ENCODE measurements at places on chromosomes 12 and 14.

- DNase-seq, result no peak
Measured at GRCh38 chr12:58668871-58669270, 251.4 kb downstream of the LRIG3 start.

GRCh38 chr14:105091517-105092170, 26.4 kb upstream of the GPR132 start:
- DNase-seq, result no peak

DNA sequence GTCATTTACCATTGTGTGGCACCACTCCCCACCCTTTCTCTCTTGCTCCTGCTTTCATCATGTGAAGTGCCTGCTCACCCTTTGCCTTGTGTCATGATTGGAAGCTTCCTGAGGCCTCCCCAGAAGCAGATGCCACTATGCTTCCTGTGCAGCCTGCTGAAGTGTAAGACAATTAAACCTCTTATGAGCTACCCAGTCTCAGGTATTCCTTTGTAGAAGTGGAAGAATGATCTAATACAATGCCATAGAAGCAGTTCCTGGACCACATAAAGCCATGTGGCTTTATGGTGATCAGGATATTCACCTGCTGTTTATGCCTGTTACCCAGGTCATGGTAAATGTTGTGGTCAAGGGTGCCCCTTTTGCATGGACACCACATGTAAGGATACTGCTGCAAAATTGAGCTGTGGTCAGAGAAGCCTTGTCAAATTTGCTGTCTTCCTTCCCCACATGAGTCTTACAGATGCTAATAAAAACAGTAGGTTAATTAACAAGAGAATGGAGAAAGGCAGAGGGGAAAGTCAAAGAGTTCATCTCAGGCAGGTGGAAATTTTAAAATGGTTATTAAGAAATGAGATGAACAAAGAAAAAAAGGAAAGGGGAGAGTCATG, 112.8 kb upstream of the IFNG-AS1 start:
- no peak for DNase-seq

- no peak for DNase-seq
Measured at GRCh38 chr14:89138846-89139245, 278.2 kb downstream of the FOXN3 start.

DNA sequence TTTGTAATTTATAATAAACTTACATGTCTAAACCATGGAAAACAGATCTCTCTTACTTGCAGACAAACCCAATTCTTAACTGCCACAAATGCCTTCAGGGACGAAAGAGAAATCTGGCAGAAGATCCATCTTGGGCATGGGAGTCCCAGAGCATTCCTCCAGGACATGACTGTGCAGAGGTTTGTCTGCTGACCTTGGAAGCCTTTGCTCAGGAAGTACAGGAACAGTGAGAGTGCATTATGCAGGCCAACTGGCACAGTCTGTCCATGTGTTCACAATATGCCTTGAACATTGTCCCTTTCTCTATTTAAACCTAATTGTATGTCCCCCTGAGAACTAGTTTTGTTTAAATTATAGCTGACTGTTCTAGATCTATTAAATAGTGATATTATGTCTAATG, 467.1 kb downstream of the ATP23 start:
- no peak for DNase-seq

DNA sequence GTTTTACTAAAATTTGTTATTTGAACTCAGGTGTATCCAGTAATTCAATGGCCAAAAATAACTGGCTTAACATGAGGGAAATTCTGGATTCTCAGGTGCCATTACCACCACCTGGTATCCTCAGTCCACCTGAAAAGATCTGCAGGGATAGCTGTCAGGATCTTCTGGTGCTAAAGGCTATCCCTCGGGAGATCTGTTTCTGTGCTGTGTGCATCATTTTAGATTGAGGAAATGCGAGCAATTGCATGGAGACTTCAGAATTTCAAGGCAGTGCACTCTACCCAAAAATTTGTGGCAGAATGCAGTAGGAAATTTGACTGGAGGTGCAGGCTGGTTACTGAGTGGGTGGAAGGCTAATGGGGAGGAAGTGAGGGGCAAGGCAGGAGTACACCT, 26.4 kb downstream of the ZCCHC8 start:
- DNase-seq, result no peak

- DNase-seq, result no peak
Measured at GRCh38 chr12:80935111-80935510, 2.6 kb downstream of the LIN7A start.

- DNase-seq, result no peak
Measured at GRCh38 chr12:32489070-32489469, 89.7 kb downstream of the FGD4 start.

- no peak for DNase-seq
Measured at GRCh38 chr14:83006121-83006670, 1472.5 kb upstream of the SEL1L start.

- DNase-seq, result no peak
Measured at GRCh38 chr14:103030741-103031565, 26.4 kb downstream of the CDC42BPB start.

- DNase-seq, result no peak
Measured at GRCh38 chr14:61290701-61291100, 9.6 kb upstream of the TMEM30B start.

DNA sequence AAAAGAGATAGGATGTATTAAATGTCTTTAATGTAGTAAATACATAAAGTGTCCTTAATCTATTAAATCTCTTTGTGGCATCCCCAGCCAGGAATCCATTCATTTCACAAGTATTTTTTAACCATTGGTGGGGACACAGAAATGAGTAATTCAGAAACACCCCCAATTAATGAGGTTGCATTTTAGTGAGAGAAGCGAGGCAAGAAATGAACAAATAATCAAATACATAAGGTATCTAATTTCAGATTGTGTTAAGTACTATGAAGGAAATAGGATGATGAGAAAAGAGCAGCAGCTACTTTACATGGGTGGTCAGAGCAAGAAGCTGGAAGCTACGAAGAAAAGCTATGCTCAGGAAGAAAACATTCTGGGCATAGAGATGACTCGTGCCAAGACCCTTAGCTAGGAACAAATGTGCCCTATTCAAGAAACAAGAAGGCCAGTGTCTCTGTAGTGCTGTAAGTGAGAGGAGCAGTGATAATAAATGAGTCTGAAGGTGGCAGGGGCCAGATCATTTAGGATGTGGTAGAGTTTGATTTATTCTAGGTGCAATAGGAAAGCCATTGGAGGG, 60.5 kb upstream of the IGF1 start:
- DNase-seq, result no peak

- DNase-seq, result no peak
Measured at GRCh38 chr14:98244966-98245569, 1026.9 kb downstream of the BCL11B start.

GRCh38 chr12:124531281-124531745, 36.1 kb downstream of the NCOR2 start:
- DNase-seq, result no peak

- DNase-seq, result no peak
Measured at GRCh38 chr12:77940011-77940423, 109.3 kb downstream of the NAV3 start.

DNA sequence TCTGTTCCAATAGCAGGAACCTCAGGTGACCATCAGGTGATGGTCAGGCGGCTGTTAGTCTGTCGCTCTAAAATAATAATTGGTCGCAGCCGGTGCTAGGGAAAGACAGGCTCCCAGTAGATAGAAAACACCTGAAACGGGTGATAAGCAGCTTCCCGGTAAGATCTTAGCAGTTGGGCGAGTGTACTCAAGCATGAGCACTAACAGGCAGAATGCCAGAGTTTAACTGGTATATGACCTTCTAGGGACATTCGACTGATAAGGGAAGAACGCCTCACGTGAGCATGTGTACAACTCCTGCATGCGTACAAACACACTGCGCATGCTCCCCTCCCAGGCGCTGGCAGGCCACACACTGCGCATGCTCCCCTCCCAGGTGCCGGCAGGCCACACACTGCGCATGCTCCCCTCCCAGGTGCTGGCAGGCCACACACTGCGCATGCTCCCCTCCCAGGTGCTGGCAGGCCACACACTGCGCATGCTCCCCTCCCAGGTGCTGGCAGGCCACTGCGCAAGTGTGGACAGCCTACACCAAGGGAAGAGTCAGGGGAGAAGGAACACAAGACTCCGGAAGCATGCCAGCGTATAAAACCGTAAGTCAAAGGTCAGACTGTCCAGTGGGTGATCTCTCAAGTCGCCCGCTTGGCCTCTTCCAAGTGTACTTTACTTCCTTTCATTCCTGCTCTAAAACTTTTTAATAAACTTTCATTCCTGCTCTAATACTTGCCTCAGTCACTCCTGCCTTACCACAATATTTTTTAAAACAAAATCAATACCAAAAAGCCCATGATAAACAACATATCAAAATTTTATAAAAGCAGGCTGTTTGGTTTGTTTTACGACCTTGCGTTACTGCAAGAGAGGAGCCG, 24.5 kb downstream of the GPRC5D start:
- peak; percentile 4 for DNase-seq

GRCh38 chr14:50335389-50335788, 23.3 kb downstream of the DMAC2L start:
- no peak for DNase-seq

- no peak for DNase-seq
Measured at GRCh38 chr14:44339231-44339630, 167.9 kb downstream of the FSCB start.

GRCh38 chr12:3728686-3729085, 24.2 kb downstream of the CRACR2A start:
- no peak for DNase-seq

- DNase-seq, result no peak
Measured at GRCh38 chr14:28488684-28489083, 277.9 kb upstream of the FOXG1 start.

DNA sequence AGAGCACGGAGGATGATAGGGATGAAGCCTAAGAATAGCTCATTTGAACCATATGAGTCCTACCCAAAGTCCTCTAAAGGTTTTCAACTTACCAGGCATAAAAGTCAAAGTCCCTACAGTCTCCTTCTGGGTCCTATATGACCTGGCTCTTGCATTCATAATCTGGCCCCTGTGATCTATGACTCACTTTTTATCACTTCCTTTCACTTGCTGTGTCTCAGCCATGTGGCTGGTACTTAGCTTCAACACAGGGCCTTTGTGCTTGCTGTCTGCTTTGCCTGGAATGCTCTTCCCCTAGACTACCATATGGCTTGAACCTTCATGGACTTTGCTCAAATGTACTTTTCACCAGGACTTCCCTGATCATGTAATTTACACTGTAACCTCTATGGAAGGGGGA, 137.6 kb upstream of the TMTC1 start:
- DNase-seq, result no peak

DNA sequence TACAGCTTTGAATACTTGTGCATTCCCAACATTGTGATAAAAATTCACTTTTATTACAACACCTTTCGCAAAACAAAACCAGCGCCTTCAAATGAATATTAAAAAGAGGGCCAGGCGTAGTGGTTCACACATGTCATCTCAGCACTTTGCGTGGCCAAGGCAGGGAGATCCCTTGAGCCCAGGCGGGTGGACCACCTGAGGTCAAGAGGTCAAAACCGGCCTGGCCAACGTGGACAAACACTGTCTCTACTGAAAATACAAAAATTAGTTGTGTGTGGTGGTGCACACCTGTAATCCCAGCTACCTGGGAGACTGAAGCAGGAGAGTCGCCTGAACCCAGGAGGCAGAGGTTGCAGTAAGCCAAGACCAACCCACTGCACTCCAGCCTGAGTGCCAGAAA, 42.8 kb downstream of the HNRNPC start:
- DNase-seq, result no peak

GRCh38 chr14:59424341-59425071, 40.7 kb downstream of the GPR135 start:
- DNase-seq, result no peak

GRCh38 chr14:97057238-97058073, 260.3 kb downstream of the VRK1 start:
- DNase-seq, result no peak

- no peak for DNase-seq
Measured at GRCh38 chr14:100911665-100912316, 8.3 kb upstream of the RTL1 start.

DNA sequence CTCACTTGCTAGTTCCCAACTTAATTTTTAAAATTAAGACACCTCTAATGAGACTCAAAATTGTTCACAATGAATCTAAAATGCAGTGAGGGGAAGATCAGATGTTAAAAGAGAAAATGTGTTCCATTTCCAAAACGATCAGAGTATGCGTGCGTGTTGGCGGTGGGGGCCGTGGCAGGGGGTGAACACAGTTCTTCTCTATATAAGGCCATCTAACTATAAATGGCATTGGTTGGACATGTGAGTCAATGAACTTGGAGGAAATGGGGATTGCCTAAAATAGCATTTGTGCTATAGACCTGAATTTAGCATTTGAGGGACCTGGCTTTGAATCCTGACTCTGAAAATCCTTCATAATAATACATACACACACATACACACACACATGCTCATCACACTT, 149.4 kb downstream of the FOXN3 start:
- no peak for DNase-seq

- DNase-seq, result no peak
Measured at GRCh38 chr12:118271770-118272417, 100.8 kb downstream of the TAOK3 start.

- DNase-seq, result no peak
Measured at GRCh38 chr12:57027011-57027804, 10.9 kb upstream of the TAC3 start.

- no peak for DNase-seq
Measured at GRCh38 chr12:19924360-19924759, 444.0 kb upstream of the PDE3A start.

DNA sequence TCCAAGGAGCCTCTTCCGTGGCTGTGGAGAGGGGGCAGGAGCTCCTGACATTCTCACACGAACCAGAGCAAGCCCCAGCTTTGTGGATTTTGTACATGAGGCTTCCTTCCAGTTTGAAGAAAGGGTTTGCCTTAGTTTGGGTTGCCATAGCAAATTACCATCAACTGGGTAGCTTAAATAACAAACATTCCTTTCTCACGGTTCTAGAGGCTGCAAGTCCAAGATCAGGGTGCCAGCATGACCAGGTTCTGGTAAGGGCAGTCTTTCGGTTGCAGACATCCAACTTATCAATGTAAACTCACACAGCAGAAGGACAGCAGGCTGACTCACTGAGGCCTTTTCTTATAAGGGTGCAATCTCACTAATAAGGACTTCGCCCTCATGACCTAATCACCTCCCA, 25.9 kb upstream of the STAB2 start:
- DNase-seq, result no peak

- DNase-seq, result no peak
Measured at GRCh38 chr12:67572492-67572891, 76.1 kb upstream of the DYRK2 start.

- no peak for DNase-seq
Measured at GRCh38 chr12:3523058-3523457, 32.1 kb downstream of the PRMT8 start.

GRCh38 chr14:96417254-96417653, 25.3 kb downstream of the AK7 start:
- no peak for DNase-seq

- no peak for DNase-seq
Measured at GRCh38 chr14:83864106-83864505, 1665.8 kb upstream of the FLRT2 start.
